Endothelial cell of umbilical vein (primary cell): ENCODE measurements at places on chromosomes 5 and 9. TPM values are rescaled to one million over a fixed set of nuclear protein-coding genes. Genes with fewer than 3 reads are reported as not detected.

Gene QRFP
- not detected in 2 replicates for total RNA-seq

Gene LCN12
- 0.35 TPM in 1 of 2 replicates, not detected in the other for total RNA-seq

DNA sequence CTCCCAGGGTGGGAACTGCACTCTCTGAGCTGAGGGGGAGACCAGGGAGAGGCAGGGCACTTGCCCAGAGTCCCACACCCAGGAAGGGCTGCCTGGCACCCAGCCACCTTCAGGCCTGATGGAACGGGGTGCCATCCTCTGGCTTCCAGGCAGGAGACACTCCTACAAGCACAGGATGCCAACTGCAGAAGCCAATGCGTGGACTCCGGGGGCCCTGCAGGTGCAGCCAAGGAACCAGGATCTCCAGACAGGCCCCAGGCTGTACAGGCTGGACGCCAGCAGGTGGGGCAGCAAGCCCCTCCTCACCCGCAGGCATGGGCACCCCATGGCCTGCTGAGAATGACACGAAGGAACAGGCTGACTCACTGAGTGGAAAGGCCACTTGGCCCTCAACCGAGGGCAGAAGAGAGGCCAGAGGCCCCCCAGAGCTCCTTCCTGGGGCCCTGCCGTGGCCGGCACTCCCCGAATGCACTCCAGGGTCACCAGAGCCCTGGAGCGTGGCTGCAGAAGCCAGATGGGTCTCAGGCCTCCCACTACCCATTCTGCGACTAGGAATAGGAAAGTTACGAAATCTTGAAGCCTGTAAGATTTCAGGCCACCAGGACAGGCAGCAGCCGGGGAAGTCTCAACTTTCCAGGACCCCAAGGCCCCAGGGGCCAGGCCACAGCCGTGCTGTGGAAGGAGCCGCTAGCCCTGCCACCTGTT, 15.7 kb downstream of the NACC2 start:
- DNase-seq = no peak

GRCh38 chr5:10863763-10864383, 102.8 kb upstream of the DAP start:
- DNase-seq = peak; percentile 37

DNA sequence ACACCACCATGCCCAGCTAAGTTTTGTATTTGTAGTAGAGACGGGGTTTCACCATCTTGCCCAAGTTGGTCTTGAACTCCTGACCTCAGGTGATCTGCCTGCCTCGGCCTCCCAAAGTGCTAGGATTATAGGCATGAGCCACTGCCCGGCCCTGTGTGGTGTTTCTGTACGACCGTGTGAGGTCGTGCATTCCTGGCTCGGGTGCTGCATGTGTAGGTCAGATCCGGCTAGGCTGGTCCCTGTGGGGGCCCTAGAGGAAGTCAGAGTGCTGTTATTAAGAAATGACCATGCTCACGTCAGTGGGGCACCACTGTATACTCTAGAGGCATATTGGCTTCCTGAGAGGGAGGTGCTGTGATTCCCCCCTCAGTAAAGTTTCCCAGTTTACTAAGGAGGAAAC, 13.7 kb downstream of the WNK2 start:
- DNase-seq = no peak

DNA sequence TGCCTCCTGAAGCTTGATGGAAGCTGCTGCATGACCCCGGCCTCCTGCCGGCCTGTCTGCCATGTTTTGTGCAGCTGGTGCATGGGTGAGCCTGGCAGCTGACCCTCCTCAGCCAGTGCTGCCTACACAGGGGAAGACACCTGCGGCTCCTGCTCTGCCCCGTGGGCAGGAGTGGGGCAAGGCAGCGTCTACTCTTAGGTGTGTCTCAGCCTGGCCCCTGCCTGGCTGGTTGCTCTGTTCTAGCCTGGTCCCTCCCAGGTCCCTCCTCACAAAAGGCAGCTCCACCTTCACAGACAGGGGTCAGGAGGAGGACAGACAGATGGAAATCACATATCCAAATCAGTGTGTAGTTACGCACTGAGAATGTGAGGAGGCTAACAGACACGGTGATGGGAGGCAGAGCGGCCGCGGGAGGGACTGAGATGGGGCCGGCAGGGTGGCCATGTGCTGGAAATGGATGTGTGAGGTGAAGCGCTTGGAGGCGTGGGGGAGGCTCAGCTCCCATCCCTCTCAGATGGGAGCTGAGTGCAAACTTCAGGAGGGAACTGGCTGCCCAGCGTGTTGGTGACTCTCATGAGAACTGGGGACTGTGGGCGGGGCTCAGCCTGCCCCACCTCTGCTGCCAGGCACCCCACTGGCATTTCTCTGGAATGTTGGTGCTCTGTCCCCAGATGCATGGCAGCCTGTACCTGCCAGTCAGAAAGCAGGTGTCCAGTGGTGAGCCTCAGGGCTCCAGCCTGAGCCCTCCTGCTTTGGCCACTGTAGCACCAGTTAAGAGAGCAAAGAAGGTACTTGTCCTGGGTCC, 43.4 kb downstream of the PPARGC1B start:
- DNase-seq = no peak

Gene MARCOL
- total RNA-seq = not detected in 2 replicates

Gene ARID3C
- not detected in 2 replicates for total RNA-seq

DNA sequence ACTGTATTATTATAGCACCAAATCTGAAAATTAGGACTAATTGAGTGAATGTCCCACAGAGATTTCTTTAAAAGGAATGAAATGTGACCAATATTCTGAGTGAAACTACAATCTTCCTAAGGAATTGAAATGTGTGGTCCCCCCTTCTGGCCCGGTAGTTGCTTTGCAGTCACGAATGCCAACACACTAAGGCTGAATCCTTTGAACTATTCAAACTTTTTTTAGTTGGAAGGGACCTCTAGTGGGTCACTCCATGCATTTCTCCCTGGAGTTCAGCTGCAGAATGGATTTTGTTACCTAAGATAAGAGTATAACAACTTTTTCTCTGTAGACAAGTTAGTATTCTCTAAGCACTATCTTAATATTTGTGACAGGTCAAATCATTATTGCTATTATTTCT, 2.8 kb downstream of the CDH6 start:
- DNase-seq = no peak

- no peak for DNase-seq
Measured at GRCh38 chr9:124504530-124505005, 2.6 kb downstream of the NR5A1 start.

DNA sequence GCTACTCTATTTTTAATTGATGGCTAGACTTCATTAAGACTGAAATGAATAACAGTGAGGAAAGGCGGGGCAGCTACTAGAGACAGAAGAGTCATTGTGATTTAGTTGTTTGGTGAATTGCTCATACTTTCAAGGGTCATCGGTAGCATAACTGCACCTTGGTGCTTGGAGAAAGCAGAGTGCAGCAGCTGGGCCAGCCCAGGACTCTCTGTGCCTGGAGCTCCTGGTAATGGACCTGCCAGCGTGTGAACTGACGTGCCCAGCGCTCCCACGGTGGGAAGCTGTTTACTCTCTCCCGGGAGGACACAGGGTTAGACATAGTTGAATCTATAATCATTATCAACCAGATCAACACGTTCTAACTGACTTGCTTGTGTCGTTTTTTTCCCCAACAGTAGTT, 42.9 kb downstream of the LURAP1L start:
- DNase-seq = no peak

Gene TYRP1
- total RNA-seq = not detected in 2 replicates

Gene PCDHGA1
- 0.22 and 0.30 TPM in 2 replicates for total RNA-seq

GRCh38 chr9:97559111-97559514, 57.6 kb downstream of the TMOD1 start:
- DNase-seq = no peak

DNA sequence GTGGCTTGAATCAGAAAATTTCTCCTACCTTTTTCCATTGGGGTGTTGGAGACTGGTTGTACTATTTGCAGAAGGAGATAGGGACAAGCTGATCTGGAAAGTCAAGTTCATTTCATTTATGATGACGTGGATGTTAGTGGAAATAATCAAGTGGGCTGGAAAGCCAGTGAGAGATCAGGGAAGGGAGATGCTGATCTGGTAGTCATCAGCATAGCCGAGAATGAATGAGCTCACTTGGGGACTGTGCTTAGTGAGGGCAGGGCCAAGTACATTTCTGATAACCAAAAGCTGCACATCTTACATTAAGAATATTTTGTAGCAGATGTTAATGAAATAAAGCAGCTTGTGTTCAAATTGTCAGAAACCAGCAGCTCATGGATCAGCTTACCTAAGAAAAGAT, 12.1 kb downstream of the MAN2A1 start:
- no peak for DNase-seq

DNA sequence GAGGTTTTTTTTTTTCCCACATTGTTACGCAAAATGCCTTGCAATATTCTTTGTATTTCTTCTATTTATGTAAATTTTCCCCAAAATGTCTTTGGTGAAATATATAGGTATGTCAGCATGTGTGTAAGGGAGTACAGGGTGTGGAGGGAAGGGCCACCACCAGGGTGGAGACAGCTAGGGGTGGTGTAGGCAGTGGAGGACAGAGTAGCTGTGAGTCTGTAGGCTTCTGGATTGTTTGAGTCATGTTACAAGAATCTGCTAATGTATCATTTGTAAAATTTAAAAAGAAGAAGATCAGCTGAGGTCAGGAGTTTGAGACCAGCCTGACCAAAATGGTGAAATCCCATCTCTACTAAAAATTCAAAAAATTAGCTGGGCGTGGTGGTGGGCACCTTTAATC, 175.5 kb downstream of the NXNL2 start:
- DNase-seq = no peak

- no peak for DNase-seq
Measured at GRCh38 chr9:33785914-33786313, 9.4 kb upstream of the PRSS3 start.

Gene BICD2
- 37.9 and 39.3 TPM in 2 replicates for total RNA-seq

DNA sequence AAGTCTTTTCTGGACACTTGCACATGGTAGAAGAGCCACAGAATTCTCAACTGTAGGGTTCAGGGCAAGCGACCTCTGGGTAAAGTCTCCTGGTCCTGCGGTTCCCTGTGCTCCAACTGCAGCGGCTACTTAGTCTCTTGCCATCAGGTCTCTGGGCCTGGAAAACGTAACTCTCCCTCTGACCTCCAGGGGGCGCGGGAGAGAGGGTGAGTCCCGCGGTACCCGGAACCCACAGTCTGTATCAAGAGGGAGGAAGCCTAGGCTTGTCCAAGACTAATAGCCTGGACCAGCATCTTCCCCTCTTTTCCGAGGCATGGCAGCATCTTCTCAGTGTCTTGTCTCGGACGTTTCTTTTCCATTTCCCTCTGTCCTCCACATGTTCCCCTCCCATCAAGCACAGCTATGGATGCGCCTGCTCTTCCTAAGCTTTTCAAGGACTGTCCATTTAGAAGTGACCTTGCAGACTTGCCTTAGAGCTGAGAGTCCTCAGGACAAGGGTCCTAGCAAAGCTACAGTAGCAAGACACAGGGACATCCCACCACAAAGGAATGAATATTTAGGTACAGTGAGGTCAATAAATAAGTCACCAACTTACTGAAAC, 59.3 kb downstream of the FSTL4 start:
- peak; percentile 55 for DNase-seq

DNA sequence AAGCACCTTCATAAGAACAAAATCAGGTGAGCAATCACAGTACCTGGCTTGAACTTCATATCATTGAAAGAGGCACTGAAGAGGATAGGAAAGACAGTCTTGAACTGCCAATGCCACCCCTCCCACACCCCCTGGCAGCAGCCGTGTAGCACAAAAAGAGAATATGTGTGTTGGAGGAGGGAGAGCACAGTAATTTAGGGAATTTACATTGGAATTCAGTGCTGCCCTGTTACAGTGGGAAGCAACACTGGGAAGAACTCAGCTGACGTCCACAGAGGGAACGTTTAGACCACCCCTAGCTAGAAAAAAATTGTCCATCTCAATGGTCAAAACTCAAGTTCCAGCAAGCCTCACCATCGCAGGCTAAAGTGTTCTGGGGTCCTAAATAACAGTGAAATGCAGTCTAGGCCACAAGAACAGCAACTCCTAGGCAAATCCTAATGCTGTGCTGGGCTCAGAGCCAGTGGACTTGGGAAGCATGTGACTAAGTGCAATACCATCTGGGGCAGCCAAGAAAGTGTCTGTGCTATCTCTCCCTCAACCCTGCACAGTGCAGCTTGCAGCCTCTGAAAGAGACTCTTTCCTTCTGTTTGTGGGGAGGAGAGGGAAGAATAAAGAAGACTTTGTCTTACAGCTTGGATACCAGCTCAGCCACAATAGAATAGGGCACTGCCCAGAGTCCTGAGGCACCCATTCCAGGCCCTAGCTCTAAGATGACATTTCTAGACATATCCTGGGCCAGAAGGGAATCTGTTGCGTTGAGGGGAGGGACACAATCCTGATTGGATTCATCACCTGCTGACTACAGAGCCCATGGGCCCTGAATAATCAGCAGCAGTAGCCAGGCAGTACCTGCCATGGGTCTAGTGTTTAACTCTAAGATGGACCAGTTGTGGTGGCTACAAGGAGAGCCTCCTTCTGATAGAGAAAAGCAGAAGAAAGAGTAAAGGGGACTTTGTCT, 62.1 kb upstream of the VLDLR start:
- DNase-seq = no peak

- DNase-seq = peak; percentile 56
Measured at GRCh38 chr5:218457-219291, 554 bp downstream of the SDHA start.

DNA sequence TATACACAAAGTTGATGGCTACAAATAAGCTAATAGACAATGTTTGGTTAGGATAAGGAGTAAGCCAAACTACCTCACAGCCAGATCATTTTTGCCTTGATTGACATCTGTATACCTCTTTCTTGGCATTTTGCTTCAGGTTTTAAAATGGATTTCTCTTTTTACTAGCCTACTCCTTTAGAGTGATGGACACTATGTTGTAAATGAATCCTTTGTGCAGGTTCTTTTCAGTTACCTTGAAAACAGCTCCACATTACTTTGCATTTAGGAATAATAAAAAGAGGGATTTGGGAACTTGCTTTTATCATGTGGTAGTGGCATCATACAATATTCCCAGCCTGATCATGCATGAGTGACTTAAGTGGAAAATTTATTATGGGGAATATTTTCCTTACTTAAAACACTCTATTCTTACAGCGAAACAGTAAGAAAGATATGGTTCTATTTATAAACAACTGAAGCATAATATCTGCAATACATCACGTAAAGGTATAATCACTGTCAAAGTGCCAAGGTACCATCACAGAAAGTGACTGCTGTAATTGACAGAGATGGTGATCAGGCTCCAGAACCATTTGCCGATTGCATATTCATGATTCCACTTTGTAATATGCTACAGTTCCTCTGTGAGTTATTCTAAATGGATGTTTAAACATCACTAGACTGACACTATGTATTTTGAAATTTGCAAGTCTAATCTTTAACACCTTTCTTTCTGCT, 327.0 kb downstream of the DMRTA1 start:
- DNase-seq = no peak

DNA sequence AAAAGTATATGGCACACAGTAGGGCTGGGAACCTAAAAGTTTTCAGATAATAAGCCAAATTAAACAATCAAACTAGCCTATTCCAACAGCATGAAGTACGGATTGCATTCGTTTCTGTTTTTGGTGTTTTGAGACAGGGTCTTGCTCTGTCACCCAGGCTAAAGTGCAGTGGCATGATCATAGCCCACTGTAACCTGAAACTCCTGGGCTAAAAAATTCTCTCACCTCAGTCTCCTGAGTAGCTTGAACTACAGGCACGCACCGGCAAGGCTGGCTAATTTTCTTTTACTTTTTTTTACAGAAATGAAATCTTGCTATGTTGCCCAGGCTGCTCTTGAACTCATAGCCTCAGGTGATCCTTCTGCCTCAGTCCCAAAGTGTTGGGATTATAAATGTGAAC, 5.2 kb downstream of the RFX3 start:
- DNase-seq = no peak
